ENCODE measurements at places on chromosomes 7 and 10. TPM values are rescaled to one million over a fixed set of nuclear protein-coding genes. Genes with fewer than 3 reads are reported as not detected.
A peak's percentile ranks its signal among the peaks of the same experiment; 100 is the strongest.

PON1 gene
- total RNA-seq, result not detected

DNA sequence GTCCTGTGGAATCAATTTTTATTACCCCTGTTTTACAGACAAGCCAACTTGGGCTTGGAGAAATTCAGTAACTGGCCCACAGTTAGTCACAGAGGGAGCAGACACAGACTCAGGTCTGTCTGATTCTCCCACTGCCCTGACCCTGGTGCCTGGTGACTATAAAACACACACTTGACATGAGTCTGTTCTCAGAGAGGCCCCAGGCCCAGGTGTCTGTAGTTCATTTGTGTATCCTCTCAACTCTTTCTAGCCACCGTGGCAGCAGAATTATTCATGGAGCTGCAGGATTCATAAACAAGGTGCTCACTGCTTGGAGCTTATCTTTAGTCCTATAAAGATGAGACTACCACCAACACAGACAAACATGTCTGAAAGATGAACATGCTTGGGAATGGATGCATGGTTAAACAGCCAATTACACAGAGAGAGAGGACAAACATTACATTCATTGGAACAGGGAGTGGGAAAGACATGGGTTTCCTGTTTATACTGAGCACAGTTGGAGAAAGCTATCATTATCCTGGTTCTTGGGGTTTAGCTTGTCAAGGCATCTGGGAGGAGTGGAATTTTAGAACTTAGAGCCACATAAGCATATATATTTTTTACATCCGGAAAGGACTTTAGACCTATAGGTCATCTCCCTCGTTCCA, 79.1 kb upstream of the PDCD4 start:
- no peak for DNase-seq

DNA sequence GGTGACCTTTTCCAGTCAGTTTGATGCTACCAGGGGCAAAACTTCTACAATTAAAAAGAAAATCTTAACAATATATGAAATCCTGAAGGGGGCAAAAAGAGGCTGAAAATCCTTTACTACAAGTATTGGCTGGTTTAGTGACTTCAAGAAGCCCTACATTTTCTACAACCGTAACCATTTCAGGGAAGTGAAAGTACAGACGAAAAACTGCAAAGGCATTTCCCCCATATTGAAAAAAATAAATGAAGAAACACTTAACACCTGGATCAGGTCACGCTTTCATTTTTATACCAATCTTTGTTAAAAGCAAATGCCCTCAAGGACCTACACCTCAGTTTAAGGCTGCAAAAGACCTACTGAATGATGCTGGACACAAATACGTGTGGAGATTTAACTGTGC, 38.6 kb downstream of the IL6 start:
- DNase-seq, result no peak

TMEM213 gene
- total RNA-seq, result not detected

DNA sequence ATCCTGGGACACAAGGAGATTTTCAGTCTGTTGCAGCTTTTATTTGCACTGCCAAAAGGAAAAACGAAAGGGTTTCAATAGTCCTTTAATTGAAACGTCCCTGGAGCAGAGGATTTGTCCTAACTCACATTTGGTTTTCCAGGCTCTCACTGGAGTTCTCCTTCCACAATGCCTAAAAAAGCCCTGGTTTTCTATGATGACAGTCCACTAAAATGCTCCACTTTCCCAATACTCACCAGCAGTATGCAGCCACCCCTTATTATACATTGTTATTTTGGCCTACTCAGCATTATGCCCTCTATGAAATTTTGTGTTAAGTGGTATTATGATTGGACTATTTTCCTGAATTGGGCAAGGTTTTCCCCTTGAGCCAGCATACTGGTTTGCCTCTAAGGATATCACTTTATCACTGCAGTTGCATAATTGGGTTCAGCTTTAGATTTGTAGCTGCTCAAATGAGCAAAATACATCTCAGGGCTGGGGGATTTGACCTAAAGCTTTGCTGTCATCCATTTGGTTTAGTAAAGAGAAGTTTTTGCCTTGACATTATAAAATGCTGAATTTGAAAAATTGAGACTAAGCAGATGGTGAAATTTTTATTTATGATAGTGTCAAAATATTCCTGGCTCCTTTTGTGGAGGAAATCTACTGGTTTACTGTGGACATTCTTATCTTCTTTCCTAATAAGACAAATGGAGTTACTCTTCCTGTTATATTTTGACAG, 239.2 kb downstream of the RNLS start:
- DNase-seq, result no peak

- DNase-seq, result no peak
These were observed 133.0 kb downstream of the VIPR2 start for GRCh38 chr7:159011722-159012022.

GRCh38 chr10:48245977-48246376, 28.5 kb downstream of the FRMPD2 start:
- no peak for DNase-seq

- DNase-seq, result no peak
These were observed 2.0 kb downstream of the TRAPPC14 start for GRCh38 chr7:100156331-100157068.

GRCh38 chr10:15168291-15168785, at the start of gene NMT2:
NMT2 (minus strand) TSS chr10:15168693; CDS start chr10:15168612, 81 bp downstream.
- DNase-seq, result peak; percentile 89

GRCh38 chr7:28409716-28410627, 2.3 kb upstream of the CREB5 start:
- peak; percentile 50 for DNase-seq

COL17A1 gene
- not detected for total RNA-seq

SFRP4 gene
- total RNA-seq, result 2.5 TPM

LAMB1 gene
- total RNA-seq, result 54.6 TPM

All from heart right ventricle (tissue), 16 donors.